ENCODE measurements at places on chromosomes 3 and 15.

- DNase-seq: no peak
These were observed 14.1 kb upstream of the PGPEP1L start for GRCh38 chr15:99021694-99022093.

GRCh38 chr3:161744366-161744765 lies 247.8 kb downstream of the OTOL1 start:
- DNase-seq: no peak

- no peak for DNase-seq
These were observed 413 bp downstream of the SEC22C start for GRCh38 chr3:42581400-42581708.

- DNase-seq: no peak
These were observed 115.5 kb downstream of the SLC25A26 start for GRCh38 chr3:66336333-66336766.

DNA sequence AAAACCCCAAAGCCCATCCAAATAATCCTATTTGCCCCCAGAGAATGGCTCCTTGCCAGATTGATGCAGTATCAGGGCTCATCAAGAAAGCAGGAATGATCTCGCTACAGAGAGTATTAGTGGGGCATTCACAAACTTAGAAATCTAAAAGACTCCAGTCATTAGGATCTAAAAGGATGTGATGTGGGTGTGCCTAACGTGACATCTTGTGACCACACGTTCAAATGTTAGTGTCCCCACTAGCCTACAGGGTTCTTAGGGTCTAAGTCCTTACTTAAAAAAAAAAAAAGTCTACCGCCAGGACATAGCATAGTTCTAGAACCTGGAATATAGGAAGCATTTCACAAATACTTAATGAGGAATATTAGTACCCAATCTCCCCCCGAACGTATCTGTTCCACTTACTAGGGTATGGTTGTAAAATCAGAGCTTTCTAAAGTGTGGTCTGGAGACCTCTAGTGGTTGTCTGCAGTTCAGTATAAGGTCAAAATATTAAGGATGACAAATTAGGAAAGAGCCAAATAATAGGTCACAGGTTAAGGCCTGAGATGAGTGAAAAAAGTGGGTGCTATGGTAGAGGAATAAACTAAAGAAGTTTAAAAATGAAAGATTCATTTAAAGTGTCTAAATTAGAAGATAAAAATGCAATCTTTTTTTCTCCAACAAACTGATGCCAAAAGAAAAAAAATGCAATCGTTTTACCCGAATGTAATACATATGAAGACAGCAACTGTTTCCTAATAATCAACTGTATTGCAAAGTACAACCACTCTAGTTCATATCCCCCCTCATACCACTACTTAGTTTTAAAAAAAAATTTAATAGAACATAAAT lies 4.2 kb upstream of the CHRM5 start:
- DNase-seq: no peak

- no peak for DNase-seq
These were observed 8.6 kb upstream of the TIPIN start for GRCh38 chr15:66364944-66365528.

DNA sequence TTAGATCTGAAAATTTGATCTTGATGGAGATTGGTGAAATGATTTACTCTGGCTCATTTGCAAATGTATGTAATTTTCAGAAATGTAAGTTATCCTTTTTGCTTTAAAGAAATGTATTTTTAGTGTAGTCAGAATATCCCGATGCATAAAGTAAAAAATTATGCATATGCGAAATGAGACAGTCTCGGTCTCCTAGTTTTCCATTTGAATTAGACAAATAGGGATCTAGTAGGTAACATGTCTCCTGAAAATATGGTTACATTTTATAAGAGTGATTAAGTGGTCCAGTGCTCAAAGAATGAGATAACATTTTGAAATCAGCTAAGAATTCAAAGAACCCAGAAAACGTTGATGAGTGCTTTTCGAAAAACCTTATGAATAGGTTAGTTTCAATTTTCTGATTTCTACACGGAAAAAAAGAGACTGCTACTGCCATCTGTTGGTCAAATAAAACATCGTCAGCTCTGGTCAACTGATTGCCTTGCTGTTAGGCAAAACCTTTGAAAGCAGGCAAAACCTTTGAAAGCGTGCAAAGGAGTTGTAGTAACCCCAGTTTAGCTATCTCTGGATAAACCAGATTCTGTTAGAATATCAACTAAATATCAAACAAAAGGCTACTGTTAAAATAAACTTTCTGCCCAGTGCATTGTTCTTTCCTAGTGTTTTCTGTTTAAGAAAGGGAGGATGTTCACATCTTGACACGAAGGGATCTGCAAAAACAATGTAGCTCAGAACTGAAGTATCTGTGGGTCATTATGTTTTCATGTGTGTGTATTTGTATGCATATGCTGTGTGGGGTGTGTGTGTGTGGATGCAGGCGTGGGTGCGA lies 59.3 kb upstream of the CHMP2B start:
- no peak for DNase-seq

DNA sequence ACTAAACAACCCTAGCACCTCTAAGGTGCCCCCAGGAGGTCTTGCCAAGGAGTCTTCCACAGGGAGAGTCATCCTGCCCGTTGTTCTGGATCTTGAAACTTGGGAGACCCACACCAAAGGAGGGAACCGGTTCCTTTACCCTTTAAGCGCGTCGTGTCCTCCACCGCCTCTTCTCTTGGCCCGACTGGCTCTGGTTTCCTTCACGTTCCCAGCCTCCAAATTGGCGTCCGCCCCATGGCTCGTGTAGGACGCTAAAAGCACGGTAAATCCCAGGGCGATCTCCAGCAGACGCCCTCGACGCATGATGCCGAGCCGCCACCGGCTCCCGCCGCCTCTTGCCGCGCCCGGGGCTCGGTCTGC lies 1.1 kb downstream of the FBN1 start:
- peak; percentile 71 for DNase-seq

GRCh38 chr3:58557491-58557890 lies 19.7 kb downstream of the FAM107A start:
- DNase-seq: no peak

DNA sequence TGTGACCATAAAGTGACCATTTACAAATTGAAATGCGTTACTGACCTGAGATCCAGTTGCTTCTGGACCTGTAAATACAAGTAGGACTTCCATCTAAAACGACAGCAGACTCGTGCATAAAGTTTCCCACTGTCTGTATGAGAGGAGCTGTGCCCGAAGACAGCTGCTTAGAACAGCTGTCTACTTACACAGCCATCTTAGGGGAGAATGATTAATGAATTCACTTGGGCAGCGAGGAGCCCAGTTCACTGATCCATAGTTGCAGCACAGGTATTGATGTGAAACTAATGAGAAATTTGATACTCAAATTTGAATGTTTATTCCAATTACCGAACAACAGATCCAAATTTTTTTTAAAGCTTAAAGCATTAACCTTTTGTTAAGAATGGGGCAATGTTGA lies 748.1 kb downstream of the NR2F2 start:
- DNase-seq: no peak

GRCh38 chr3:152977366-152977765 lies 142.4 kb downstream of the P2RY1 start:
- no peak for DNase-seq

DNA sequence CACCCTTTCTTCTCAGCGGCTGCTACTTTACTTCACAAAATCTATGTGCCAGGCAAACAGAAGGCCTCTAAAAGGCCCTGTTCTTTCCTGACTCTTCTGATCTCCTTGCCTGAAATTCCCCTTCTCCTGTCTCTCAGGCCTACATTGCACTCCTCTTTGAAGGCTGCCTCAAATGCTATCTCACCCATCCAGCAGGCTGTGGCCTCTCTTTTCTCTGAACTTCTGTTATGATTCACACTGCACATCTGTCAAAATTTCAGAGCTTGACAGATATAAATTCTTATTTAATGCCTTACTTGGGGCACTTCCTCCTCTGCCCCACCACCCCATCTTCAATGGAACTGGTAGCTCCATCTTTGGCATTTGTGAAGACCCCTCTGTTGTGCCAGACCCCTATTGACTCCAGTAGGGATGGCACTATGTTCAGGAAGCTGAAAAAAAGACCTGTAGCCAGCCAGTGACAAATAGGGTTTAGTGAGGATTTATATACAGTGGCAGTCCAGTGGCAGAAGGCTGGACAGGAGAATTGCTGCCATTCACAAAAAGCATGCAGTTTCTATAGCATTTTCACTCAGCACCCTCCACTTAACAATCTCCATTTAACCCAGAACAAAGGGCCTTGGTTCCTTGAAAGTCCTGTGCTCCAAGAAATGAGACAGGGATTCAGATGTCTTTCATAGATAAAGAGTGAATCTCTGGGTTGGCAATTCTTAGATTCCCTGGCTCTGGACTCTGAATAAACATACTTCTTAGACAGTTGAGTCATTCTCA lies 415.8 kb upstream of the GRM7 start:
- DNase-seq: no peak

DNA sequence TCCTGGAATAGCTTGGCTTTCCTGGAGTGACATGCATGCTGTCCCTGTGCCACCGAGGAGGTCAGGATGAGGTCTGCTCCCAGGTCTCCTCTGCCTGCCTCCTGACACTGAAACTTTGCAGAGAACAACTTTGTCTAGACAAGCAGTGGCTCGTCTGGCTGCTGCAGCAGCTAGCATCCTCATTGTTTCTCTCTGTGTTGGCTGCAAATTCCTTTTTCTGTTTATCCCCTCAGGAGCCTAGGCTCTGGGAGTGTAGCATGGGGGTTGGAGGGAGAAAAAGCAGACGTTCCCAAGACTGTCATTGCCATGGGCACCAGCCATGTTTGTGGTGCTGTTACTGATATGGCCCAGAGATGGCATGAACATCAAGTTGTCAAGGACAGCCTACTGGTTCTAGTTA lies 208.7 kb upstream of the LRIG1 start:
- DNase-seq: no peak

GRCh38 chr15:80856809-80857377 lies 77.7 kb downstream of the CEMIP start:
- DNase-seq: no peak

- DNase-seq: no peak
These were observed 58.6 kb downstream of the SIDT1 start for GRCh38 chr3:113590983-113591382.

DNA sequence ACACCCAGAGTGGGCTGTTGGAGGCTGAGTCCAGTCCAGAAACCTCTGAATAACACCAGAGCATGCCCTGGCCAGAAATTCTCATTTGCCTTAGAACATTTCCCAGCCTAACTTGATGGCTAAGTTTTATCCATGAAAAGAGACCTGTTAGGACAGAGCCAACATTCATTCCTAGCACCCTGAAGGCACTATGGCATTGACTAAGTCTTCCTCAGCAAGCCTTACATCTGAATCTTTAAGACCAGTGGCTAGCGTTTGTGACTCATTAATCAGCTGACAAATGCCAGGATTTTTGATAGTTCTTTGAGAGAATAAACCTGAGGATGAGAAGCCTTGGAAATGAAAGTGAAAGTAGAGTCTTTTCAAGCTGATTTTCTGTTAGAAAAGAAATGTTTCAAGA lies 1087.1 kb upstream of the ALCAM start:
- DNase-seq: no peak

GRCh38 chr15:80710635-80711554 lies 15.8 kb downstream of the ABHD17C start:
- no peak for DNase-seq

DNA sequence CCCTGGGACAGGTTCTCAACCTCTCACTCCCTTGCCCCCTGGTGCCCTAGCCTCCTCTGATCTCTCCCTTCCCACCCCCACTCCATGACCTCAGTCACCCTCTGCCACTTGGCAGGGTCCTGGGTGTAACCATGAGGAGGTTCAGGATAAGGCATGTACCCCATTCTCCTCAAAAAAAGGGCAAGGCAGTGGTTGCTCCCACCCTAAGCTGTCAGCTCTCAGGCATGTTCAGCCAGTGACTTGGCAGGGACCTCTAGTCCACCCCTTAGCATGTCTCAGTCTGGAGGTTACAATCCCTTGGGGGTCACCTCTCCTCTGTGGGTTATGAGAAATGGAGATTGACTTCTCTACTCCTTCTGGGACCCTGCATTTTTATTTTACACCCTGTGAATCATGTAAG lies 11.0 kb upstream of the BOC start:
- DNase-seq: no peak

DNA sequence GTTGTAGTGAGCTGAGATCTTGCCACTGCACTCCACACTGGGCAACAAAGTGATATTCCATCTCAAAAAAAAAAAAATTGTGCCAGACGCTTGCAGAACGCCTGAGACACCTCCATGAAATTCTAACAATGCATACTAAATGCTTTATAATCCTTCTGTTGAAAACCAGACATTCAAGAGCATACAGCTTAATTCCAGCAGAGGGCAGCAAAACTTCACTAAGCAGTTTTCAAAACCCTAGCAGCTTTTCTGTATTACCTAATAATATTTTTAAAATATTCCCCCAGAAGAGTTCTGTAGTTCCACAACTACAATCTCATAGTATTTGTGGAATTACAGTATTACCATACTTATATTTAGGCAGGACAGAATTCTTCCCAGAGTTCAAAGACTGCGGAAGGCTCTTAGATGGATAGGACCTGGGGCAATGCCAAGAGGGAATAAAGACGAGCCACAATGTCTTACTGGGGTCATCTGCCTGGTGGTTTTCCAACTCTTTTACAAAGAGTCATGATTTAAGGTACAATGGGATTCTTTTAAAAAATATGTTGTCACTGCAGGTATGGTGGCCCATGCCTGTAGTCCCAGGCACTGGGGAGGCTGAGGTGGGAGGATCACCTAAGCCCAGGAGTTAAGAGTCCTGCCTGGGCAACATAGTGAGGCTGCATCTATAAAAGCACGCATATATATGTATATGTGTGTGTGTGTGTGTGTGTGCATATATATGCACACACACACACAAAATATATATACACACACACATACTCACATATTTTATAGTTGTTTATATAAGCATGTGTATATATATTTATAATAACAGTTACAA lies 19.6 kb upstream of the TASOR start:
- DNase-seq: no peak

- DNase-seq: no peak
These were observed 529.7 kb downstream of the IGSF11 start for GRCh38 chr3:118504906-118505305.

DNA sequence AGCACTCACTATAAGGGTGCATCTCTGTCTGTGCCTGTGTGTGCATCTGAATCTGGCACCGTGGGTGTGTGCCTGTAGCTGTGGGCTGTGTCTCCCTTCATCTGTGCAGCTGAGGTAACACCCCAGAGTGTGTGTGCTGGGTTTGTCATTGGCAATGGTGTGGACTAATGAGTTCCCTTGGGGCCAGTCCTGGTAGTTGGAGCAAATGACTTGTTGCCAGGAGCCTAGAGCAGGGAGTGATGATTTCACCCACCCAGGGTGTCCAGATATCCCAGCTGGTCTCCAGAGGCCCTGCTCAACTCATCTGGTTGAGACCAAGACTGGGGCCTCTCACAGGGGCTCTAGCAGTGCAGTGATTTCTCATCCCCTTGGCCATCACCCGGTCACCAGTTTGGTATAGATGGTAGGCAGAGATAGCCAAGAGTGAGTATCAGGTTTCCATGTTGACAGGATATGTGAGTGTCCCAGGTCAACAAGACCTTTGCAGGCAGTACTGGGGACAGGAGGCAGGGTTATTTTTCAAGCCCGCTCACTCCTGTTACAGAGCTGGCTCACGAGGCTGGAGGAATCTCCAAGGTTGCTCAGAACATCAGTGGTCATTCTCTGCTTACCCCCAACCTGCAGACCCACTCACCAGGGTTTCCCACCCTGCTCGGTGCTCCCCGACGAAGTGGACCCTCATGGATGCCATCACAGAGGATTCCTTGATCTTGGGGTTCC lies 4.1 kb upstream of the HDAC11 start:
- no peak for DNase-seq

GRCh38 chr3:151330899-151331298 lies 1.6 kb upstream of the P2RY13 start:
- DNase-seq: no peak

Measured in sciatic nerve (tissue), 2 donors.